ENCODE measurements at places on chromosomes 12 and 14. TPM values are rescaled to one million over a fixed set of nuclear protein-coding genes. Genes with fewer than 3 reads are reported as not detected.

The TAPBPL gene
- total RNA-seq, result 29.3 TPM

The NAV3 gene
- 6.2 TPM for total RNA-seq

The DTX1 gene
- 4.2 TPM for total RNA-seq

The ZFYVE21 gene
- 74.8 TPM for total RNA-seq

The KRT4 gene
- not detected for total RNA-seq

The STAB2 gene
- 0.21 TPM for total RNA-seq

The COX8C gene
- total RNA-seq, result not detected

- H3K4me3 ChIP-seq, result no peak overlapping the region
- no peaks in the 10 kb centered on the region for H3K27me3 ChIP-seq
- no peaks in the 10 kb centered on the region for H3K36me3 ChIP-seq
- DNase-seq, result no peak
- no peak overlapping the region for H3K27ac ChIP-seq
- no peaks in the 10 kb centered on the region for H3K4me1 ChIP-seq
Observed at GRCh38 chr12:82326905-82327503, 31.2 kb downstream of the CCDC59 start.

- peaks cover 2% of the 10 kb centered on the region for H3K4me1 ChIP-seq
- no peaks in the 10 kb centered on the region for H3K36me3 ChIP-seq
- H3K4me3 ChIP-seq, result no peak overlapping the region
- H3K27me3 ChIP-seq, result no peaks in the 10 kb centered on the region
- H3K27ac ChIP-seq, result peak overlapping the region; percentile 12
Observed at GRCh38 chr12:46702581-46703344, 123.0 kb downstream of the SLC38A4 start.

DNA sequence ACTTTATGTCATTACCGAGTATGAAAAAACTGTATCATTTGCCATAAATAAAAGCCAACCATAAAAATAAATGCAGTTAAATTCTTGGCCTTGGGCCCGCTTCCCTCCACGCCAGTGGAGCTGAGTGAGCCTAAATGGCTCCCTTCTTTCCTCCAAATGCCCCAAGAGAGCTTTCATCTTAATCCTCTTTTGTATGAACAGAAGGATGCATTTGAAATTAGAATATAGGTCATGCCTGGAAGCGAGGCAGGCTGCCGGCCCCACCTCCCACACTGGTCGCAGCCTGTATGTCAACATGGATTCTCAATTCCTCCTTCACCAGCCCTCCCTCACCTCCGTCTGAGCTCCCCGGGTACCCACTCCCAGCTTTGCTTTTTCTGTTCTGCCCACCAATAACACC lies 245.7 kb downstream of the SLC15A4 start:
- DNase-seq, result no peak
- H3K27me3 ChIP-seq, result no peaks in the 10 kb centered on the region
- no peaks in the 10 kb centered on the region for H3K4me1 ChIP-seq
- H3K27ac ChIP-seq, result no peak overlapping the region

DNA sequence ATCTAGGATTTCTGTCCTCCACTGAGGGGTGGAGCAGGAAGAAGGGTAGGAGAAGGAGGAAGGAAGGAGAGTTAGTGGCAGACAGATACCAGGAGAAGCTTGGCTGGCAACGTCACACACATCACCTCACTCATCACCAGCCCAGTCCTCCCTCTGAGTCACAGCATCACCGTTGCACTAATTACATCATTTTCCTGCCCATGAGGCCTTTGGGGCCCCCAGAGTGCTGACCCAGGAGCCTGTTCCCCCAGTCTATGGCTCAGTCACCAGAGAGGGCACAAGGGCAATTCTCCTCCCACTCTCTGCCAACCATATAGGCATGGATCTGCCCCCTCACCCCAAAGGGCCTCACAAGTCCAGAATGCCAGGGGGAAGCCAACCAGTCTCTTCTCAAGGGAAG lies 4.6 kb downstream of the RND1 start:
- H3K36me3 ChIP-seq, result no peaks in the 10 kb centered on the region
- no peaks in the 10 kb centered on the region for H3K27me3 ChIP-seq
- H3K4me3 ChIP-seq, result no peak overlapping the region

DNA sequence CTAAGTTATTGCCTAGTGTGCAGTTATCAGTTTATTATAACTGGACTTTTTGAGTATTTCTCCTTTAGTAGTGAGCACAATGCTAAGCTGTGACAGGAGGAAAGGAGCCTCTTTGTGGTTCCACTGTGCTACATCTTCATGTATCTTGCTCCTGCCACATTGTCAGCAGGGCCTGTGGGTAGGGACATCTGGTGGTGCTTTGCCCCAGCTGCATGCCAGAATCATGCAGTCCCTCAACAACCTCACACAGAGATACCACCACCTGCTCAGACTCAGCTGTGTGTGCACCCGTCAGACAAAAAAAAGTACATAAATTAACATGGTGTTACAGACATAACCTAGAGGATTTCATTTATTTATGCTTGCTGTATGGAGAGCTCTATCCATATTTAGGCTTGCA lies 51.1 kb downstream of the MIS18BP1 start:
- H3K4me3 ChIP-seq, result no peak overlapping the region
- no peaks in the 10 kb centered on the region for H3K36me3 ChIP-seq
- H3K4me1 ChIP-seq, result no peaks in the 10 kb centered on the region
- H3K27me3 ChIP-seq, result no peaks in the 10 kb centered on the region

DNA sequence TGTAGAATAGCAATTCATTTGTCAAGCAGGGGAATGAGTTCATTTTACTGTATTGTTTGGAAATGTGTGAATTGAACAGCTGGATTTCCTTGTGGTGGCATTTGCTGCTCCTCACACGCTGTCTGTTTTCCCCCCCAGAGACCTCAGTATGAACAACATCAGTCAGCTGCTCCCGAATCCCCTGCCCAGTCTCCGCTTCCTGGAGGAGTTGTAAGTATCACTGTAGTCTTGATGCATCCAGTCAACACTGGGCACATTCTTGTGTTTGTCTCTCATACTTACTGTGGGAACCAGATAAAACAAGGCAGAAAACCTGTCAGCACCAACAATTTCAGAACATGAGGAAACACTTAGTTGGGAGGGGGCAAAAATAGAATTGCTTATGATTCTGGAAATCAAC lies 64.9 kb downstream of the LGR5 start:
- no peaks in the 10 kb centered on the region for H3K36me3 ChIP-seq
- no peak overlapping the region for H3K4me3 ChIP-seq
- no peaks in the 10 kb centered on the region for H3K27me3 ChIP-seq
- H3K4me1 ChIP-seq, result no peaks in the 10 kb centered on the region
- no peak for DNase-seq
- H3K27ac ChIP-seq, result no peak overlapping the region

DNA sequence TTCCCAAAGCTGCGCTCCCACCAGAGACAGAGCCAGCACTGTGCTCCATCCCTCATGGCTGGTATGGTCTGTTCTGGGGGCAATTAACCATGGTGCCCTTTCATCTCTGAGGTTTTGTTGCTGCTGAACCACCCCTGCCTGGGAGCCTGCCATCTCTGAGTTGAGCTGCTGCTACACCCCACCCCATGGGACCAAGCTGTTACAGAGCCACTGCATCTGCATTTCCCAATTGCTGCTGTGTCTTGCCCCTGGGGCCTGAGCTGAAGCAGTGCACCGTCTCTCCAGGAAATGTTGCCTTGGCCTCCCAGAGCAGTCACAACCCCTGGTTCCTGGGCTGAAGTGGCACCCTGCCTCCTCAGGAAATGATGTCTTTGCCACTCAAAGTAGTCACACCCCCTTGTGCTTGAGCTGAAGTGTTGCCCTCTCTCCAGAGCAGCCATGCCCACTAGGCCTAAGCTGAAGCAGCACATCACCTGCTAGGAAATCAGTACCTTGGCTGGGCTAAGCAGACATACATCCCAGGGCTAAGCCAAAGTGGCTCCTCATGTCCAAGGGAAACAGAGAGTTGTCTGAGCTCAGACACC lies 140.3 kb downstream of the RERGL start:
- no peaks in the 10 kb centered on the region for H3K4me1 ChIP-seq
- no peak overlapping the region for H3K4me3 ChIP-seq

- no peaks in the 10 kb centered on the region for H3K27me3 ChIP-seq
- H3K36me3 ChIP-seq, result no peaks in the 10 kb centered on the region
- H3K4me3 ChIP-seq, result no peak overlapping the region
- H3K27ac ChIP-seq, result no peak overlapping the region
Observed at GRCh38 chr12:51792417-51792816, 56.1 kb downstream of the FIGNL2 start.

DNA sequence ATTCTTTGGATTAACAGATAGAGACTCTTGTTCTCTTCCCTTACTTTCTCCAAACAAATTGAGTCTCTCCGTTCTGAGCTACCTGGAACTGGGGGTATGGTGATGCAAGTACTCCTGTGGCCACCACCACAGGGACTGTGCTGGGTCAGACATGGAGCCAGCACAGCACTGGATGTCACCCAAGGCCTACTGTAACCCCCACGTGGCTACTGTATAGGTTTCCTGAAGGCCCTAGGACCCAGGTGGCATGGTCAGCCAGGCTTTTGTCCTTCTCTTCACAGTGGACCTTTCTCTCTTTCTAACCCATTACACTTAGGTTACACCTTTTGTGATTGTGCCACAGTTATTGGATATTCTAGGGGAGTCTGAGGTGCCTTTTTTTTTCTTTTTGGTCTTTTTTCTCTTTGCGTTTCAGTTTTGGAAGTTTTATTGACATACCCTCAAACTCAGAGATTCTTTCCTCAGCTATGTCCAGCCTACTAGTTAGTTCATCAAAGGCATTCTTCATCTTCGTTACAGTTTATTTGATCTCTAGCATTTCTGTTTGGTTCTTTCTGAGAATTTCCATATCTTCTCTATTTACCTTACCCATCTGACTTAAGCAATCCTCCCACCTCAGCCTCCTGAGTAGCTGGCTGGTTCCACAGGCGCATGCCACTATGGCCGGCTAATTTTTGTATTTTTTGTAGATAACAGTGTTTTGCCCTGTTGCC lies 6.0 kb upstream of the KLHDC2 start:
- H3K27me3 ChIP-seq, result no peaks in the 10 kb centered on the region
- no peaks in the 10 kb centered on the region for H3K4me1 ChIP-seq
- H3K4me3 ChIP-seq, result no peak overlapping the region
- DNase-seq, result no peak
- H3K27ac ChIP-seq, result no peak overlapping the region

- H3K27ac ChIP-seq, result no peak overlapping the region
- H3K27me3 ChIP-seq, result no peaks in the 10 kb centered on the region
- no peak for DNase-seq
- H3K4me3 ChIP-seq, result no peak overlapping the region
Observed at GRCh38 chr14:78666336-78667056, 496.3 kb downstream of the NRXN3 start.

- H3K27ac ChIP-seq, result no peak overlapping the region
- no peaks in the 10 kb centered on the region for H3K27me3 ChIP-seq
- H3K4me3 ChIP-seq, result no peak overlapping the region
- no peak for DNase-seq
- no peaks in the 10 kb centered on the region for H3K36me3 ChIP-seq
Observed at GRCh38 chr12:89417246-89417977, 65.1 kb upstream of the DUSP6 start.

GRCh38 chr12:104454997-104455396 lies 1.8 kb upstream of the CHST11 start:
- no peak overlapping the region for H3K4me3 ChIP-seq
- no peak overlapping the region for H3K27ac ChIP-seq
- H3K4me1 ChIP-seq, result no peaks in the 10 kb centered on the region
- H3K27me3 ChIP-seq, result no peaks in the 10 kb centered on the region

DNA sequence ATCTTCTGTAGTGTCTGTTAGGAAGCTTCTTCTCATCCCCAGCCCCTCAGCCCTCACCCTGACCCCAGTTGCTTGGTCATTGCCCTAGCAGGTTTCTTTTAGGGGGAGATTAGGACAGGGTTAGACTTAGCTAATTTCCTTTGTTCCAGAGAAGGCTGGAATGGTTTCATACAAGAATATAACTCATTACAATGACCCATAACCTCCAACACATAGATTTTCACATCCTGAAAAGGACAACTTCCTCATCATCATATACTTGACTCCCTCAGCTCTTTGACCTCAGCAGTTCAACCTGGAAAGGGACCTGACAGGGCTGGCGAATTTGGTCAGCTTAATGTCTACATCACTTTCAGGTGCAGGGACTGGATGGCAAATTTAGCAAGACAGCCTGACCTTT lies 8.0 kb upstream of the BHLHE41 start:
- DNase-seq, result no peak
- H3K36me3 ChIP-seq, result no peaks in the 10 kb centered on the region
- H3K27ac ChIP-seq, result no peak overlapping the region

- no peak overlapping the region for H3K4me3 ChIP-seq
- H3K27ac ChIP-seq, result peak overlapping the region; percentile 29
- no peaks in the 10 kb centered on the region for H3K27me3 ChIP-seq
- no peak for DNase-seq
- H3K36me3 ChIP-seq, result no peaks in the 10 kb centered on the region
Observed at GRCh38 chr14:59425322-59425935, 39.8 kb downstream of the GPR135 start.

GRCh38 chr14:53946404-53947093 lies 10.1 kb downstream of the BMP4 start:
- no peak for DNase-seq
- no peaks in the 10 kb centered on the region for H3K36me3 ChIP-seq
- peak overlapping the region; percentile 25 for H3K4me3 ChIP-seq
- no peak overlapping the region for H3K27ac ChIP-seq

- no peaks in the 10 kb centered on the region for H3K36me3 ChIP-seq
- peak; percentile 32 for DNase-seq
- H3K27me3 ChIP-seq, result no peaks in the 10 kb centered on the region
- no peak overlapping the region for H3K4me3 ChIP-seq
- H3K4me1 ChIP-seq, result no peaks in the 10 kb centered on the region
Observed at GRCh38 chr12:49882851-49883464, 20.7 kb downstream of the FAIM2 start.

GRCh38 chr14:63905370-63905769 lies 52.6 kb downstream of the SYNE2 start:
- H3K4me3 ChIP-seq, result no peak overlapping the region
- no peak for DNase-seq
- H3K36me3 ChIP-seq, result no peaks in the 10 kb centered on the region
- H3K27me3 ChIP-seq, result no peaks in the 10 kb centered on the region

DNA sequence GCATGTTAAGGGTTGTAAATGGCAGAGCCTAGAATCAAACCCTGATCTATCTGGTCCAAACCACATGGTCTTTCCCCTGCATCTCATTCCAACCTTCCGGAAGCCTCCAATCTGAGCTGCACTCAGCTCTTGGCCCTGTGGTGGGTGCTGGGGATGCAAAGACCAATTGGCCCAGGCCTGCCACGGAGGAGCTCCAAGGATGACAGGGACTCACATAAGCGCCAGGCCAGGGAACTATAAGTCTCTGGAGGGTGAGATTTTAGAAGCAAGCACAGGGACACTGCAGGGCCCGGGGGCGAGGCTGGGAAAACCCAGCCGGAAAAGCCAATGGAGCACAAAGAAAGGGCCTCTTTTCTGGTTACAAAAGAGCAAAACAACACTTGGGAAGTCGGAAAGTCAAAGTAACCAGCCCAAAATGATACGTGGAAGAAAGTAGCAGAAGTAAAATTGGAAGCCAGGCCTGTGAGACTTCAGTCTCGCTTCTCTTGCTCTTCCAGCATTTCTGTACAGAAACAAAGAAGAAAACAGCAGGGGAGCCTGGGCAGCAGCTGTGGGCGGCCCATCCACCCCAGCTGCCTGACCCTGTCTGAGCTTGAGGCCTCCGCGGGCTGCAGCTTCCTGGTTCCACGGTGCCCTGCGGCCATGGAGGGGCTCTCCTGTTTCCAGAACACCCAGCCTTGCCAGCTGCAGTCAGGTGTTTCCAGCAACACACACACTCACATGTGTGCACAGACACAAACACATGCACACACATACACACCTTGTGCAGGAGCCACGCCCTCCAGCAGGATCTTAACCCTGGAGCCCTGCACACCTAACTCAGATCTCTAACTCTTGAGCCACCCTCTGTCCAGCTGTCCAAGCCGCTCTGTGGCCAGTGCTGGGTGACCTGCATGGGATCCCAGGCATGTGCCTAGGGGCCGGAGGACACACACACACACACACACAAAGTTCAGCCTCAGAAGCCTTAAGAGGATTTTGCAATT lies 178.2 kb downstream of the BCL11B start:
- no peaks in the 10 kb centered on the region for H3K36me3 ChIP-seq
- DNase-seq, result no peak
- H3K4me3 ChIP-seq, result no peak overlapping the region
- no peaks in the 10 kb centered on the region for H3K4me1 ChIP-seq
